ENCODE measurements at places on chromosomes 5 and 9. TPM values are rescaled to one million over a fixed set of nuclear protein-coding genes. Genes with fewer than 3 reads are reported as not detected.
A peak's percentile ranks its signal among the peaks of the same experiment; 100 is the strongest.

DNA sequence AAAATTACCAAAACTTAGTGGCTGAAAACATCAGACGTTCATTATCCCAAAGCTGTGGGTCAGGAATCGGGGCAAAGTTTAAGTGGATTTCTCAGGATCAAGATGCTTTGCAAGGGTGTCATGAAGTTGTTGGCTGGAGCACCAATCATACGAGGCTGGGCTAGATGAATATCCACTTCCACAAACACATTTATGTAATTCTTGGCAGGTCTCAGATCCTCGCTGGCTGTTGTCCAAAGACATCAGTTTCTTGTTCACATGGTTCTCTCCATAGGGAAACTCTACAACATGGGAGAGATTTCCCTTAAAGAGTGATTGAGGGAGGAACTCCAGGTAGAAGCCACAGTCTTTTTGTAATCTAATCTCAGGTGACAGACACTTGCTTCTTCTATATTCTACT lies 20.2 kb upstream of the CCDC192 start:
- DNase-seq: no peak

DNA sequence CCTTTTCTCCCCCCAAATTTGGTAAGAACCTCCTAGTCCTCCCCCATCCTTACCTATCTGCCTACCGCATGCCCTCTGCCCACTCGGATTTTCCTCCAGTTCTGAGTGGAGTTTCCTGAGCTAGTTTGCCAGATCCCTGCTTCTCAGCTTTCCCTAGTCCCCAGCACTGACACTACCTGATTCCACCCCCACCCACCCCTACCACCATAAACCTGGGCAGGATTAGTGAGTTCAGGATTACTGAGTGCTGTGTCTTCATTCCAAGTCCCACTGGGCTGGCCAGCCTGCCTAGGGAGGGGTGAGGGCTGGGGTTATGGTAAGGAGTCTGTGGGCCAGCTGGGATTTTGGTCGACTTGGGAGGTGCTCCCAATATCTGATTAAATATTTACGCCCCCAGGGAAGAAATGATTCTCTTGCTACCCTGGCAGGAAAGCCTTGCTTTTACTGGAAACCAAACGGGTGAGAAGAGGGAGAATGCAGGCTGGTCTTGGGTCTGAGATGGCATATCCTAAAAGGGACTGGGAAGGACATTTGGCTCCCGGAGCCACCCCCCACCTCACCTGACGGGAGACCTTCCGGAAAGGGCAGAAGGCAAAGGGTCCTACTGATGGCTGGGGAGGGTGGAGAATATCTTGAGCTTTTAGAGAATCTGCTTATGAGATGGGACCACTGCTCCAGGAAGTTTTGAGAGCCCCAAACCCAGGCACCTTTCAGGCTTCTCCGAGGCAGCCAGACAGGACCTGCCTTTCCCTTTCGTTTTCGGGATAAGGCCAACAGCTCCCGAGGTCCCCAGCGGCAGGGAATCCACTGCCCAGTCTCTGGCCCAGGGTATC lies 3.7 kb downstream of the PITX1 start:
- peak; percentile 67 for DNase-seq

GRCh38 chr9:2242831-2243330 lies 227.7 kb downstream of the SMARCA2 start:
- DNase-seq: peak; percentile 48

PTPA gene
- 122 TPM for total RNA-seq

RANBP17 gene
- 53.1 TPM for total RNA-seq

KLHL3 gene
- total RNA-seq: 11.7 TPM

GRCh38 chr5:37740331-37741066 lies 99.3 kb downstream of the GDNF start:
- DNase-seq: no peak

- no peak for DNase-seq
These were observed 40.3 kb upstream of the LRRC70 start for GRCh38 chr5:62538017-62538942.

IGIP gene
- total RNA-seq: 0.38 TPM

OR1Q1 gene
- total RNA-seq: not detected

DNA sequence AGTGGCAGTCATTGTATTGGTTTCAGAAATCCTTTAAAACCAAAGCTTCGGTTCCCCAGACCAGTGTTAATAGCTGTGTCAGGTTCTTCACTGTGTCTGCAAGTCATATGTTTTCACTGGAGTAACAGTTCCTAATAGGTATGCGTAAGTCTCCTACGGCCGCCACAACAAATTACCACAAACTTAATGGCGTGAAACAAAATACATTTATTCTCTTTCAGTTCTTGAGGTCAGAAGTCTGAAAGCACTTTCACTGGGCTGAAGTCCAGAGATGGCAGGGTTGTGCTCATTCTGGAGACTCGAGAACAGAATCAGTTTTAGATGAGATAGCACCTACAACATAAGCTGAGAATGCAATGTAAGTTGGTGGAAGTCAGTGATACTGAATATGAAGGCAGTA lies 556.2 kb downstream of the TLE4 start:
- DNase-seq: no peak

GRCh38 chr5:59002162-59002825 lies 419.4 kb downstream of the RAB3C start:
- DNase-seq: no peak

LCN12 gene
- 0.69 TPM for total RNA-seq

PFN3 gene
- total RNA-seq: not detected

PRKAA1 gene
- 35.9 TPM for total RNA-seq

DNAJA1 gene
- total RNA-seq: 95.4 TPM

ZFP37 gene
- total RNA-seq: 5.0 TPM

DNA sequence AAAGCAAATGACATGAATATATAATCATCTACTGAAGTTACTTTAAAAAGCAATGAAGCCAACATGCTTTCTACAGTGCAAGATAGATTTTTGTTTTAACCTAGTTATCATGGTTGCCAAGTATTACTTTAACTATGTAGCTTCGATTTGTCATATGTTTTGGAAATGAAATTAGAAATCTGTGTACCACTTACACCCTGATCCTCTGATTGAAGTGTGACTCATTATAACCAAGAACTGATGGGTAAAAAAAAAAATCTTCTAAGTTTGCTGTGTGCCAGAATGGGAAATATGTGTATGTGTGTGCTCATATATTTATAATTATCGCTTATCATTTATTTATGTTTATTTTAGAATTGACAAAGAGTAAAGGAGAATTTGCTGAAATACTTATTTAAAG lies 9.1 kb upstream of the CDC42SE2 start:
- DNase-seq: no peak

GRCh38 chr5:109866051-109866450 lies 176.3 kb downstream of the MAN2A1 start:
- no peak for DNase-seq

NR6A1 gene
- total RNA-seq: 125 TPM

DNA sequence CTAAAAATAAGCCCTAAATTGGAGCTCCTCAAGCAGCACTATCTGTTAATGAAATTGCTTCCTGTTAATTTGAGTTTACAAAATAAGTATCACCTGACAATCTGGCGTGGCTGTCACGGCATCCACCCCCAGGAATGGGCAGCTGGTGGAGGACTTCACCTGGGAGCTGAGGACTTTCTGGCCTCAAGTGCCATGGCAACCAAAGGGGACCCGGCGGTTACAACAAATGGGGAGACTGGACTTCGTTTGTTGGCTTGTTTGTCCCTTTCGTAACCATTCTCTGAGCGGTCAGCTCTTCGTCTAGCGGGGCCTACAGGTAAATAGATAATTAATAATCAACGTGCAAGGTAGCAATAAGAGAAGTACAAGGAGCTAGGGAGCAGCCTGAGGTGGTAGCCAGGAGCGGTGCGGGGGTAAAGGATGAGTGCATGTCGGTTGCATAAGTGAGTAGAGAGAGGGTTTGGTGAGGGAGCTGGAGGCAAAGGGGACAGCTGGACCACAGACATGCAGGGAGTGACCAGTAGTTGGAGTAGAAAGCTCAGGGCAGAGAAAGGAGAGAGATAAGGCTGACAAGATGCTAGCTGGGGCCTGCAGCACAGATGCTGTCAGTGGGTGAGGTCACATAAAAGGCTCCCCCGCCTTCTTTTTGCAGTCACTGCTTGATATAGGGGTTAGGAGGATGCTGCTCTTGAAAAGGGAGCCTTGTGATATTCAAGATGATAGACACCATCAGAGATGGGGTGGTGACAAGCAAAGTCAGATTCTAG lies 62.5 kb downstream of the HSPA4 start:
- DNase-seq: no peak

DDX4 gene
- total RNA-seq: not detected

FAXDC2 gene
- total RNA-seq: 4.6 TPM

DNA sequence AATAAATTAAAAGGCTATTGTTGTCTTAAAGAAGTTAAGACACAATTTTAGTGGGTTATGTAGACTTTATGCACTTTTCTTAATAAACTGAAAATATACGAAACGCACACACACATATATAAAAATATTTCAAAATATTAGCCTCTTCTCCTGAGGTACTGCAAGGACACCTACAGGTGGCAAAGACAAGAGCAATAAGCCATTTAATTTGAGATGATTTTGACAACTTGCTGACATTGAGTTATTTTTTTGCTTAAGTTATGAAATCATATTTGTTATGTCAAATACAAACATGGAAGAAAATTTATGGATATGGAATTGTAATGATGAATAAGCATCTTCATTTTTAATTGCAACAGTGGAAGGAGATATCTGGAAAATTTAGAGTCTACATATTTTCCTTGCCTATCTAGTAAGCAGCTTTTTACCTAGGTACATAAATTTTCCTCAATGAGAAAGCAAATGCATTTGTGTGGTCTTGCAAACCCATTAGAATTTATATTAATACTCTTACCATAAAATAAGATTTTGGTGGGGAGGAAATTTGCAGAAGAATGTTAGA lies 301.6 kb downstream of the ISL1 start:
- DNase-seq: peak; percentile 4

- no peak for DNase-seq
These were observed 167.0 kb downstream of the FGF18 start for GRCh38 chr5:171586436-171586835.

DMRT3 gene
- not detected for total RNA-seq

PHF24 gene
- total RNA-seq: 0.14 TPM

SHC3 gene
- 2.5 TPM for total RNA-seq

- DNase-seq: no peak
These were observed 339.3 kb upstream of the NUDT12 start for GRCh38 chr5:103901885-103902284.

GRCh38 chr9:85994191-85994590 lies 53.2 kb downstream of the NAA35 start:
- DNase-seq: no peak

DNA sequence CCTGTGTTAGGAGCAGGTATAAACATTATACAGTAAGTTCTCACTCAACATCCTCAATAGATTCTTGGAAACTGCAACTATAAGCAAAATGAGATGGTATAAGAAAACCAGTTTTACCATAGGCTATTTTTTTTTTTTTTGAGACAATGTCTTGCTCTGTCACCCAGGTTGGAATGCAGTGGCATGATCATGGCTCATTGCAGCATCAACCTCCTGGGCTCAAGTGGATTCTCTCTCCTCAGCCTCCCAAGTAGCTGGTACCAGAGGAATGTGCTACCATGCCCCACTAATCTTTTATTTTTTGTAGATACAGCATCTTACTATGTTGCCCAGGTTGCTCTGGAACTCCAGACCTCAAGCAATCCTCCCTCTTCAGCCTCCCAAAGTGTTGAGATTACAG lies 50.1 kb upstream of the ADRB2 start:
- no peak for DNase-seq

DNA sequence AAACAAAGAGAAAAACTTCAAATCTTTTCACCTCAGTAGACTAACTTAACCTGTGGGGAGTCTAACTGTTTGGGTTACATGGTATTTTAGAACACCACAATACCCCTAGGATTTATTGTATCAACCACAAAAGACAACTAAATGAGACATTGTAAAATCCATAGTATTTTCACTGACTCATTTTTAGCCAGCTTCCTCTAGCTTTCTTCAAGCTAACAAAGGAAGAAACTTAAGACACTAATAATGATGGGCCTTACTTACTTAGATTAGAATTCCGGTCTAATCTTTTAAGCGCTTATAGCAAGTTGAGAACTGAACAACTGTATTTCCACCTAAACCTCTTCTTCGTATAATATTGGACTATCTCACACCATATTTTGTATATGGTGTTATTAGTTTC lies 529.3 kb downstream of the DMRTA1 start:
- no peak for DNase-seq

GRCh38 chr9:94847486-94847885 lies 121.0 kb downstream of the AOPEP start:
- DNase-seq: no peak

NTRK2 gene
- not detected for total RNA-seq

- DNase-seq: no peak
These were observed 63.2 kb downstream of the COL27A1 start for GRCh38 chr9:114218264-114219120.

DNA sequence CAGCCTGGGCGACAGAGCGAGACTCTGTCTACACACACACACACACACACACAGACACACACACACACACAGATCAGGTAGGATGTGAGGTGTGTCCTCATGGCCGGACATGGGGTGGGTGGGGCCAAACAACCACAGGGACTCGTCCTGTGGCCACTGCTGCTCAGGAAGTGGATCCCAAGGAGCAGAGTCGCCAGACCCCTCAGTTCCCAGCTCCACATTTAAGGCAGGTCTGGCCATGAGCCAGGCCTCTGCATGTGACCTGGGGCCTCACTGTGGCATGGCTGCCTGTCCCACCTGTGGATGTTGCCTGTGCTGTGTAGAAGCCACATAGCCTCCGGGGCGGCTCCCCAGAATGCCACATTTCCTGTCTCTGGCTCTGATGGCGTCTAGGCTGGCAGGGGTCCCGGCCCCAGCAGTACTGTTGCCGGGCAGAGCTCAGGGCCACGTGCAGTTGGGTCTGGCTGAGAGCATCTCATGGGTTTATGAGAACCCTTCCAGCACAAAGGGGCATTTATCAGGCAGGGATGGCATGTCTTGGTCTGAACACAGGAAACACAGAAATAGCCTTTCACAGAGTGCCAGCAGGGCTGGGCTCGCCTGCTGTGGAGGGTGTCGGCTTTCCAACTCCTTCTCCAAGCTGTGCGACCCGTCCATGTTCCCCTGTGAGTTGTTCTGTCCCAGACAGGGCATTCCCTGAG lies 9.9 kb upstream of the NINJ1 start:
- no peak for DNase-seq

GRCh38 chr9:71003346-71003745 lies 118.1 kb downstream of the TRPM3 start:
- DNase-seq: peak; percentile 23

FOXD4L6 gene
- 0.21 TPM for total RNA-seq

DNA sequence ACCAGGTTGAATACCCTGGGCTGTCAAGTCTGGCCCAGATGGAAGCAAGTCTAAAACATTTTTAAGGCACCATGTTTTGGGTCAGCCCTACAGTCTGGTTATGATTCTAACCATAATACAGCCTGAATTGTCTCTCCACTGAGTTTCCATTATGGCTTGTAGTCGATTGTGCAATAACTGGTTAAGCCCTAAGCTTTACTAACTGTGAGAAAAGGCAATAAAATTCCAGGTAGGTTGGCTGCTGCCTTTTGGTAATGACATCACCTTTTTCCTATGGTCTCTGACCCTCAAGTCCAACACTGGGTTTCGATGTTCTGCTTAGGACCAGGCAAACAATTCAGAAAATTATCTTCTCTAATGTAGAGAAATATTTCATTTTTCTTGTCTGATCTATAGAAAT lies 243.3 kb downstream of the ACTL7B start:
- DNase-seq: no peak

KCNIP1 gene
- 0.31 TPM for total RNA-seq

Measured in GM23338 (cell line).